ENCODE measurements at places on chromosomes 3 and 15.

DNA sequence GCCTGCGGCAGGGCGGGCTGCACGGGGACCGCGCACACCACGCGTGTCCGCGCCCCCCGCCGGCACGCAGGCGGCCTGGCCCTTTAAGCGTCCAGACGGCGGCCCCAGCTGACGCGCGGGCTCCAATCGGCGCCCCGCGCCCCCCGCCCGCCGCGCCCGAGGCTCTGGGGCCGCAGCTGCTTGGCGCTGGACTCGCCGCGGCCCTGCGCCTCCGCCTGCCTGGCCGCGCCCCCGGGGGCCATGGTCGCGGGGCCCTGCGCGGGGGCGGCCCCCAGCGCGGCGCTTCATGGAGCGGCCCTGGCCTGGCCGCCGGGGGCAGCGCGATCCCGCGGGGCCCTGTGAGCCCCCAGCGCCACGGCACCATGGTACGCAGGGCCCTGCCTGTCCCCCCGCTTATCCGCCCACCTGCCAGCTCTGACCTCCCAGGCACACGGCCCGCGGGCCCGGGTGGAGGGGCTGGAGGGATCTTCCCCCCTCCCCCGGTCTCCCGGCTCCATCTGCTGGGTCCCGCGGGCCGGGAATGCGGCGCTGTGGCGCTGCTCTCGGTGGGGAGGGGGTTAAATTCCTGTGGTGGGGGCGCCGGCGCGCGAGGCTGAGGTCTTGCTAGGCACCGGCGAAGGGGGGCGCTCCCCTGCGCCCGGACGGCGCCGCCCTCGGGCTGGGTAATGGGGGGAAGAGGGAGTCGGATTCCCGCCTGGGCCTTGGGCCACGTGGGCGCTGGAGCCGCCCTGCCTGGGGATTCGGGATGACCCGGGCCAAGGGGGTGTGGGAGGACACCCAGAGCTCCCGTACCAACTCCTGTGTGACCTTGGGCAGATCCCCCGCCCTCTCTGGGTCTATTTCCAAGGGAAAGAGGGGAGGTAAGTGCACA, 1.1 kb downstream of the ZBTB47 start:
- DNase-seq = peak; percentile 87

- DNase-seq = peak; percentile 72
Observed at GRCh38 chr15:71278989-71279756, 163.9 kb downstream of the THSD4 start.

GRCh38 chr3:100635273-100635701, 25.9 kb downstream of the ADGRG7 start:
- DNase-seq = no peak

DNA sequence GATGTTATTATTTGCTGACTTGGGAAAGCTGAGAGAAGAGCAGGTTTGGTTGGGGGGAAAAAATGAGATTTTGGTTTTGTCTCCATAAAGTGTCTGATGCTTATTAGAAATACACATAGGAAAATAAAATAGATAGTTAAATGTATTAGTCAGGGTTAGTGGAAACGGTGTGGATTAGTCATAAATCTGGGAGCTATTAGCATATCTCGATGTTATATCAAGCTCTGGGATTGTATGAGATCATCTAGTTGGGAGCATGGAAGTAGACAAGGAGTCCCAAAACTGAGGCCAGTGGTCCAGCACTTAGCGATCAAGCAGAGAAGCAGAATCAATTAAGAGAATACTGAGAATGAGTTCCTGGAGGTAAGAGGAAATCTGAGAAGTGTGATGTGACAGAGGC, 845.5 kb downstream of the ROBO2 start:
- no peak for DNase-seq

- DNase-seq = no peak
Observed at GRCh38 chr3:114566162-114566755, 272.4 kb downstream of the TIGIT start.

DNA sequence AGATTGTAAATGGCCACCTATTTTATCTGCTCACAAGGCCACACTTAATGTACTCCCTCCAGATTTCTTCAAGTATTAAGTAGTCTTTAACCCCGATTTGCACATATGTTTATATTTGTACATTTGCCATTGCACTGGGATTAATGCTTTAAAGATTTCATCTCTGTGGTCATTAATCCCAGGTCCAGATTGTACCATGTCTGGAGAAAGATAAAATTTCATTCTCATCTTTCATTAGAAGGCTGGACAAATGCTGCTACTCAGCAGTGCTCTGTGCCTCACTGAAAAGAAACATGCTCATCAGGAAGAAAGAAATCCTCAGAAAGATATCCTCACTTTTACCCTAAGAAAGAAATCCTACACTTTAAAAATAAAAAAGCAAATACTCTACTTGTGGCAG, 62.5 kb upstream of the LRRC3B start:
- no peak for DNase-seq

- no peak for DNase-seq
Observed at GRCh38 chr3:160765211-160765610, 9.2 kb downstream of the PPM1L start.

GRCh38 chr3:98733053-98733811, 29.9 kb upstream of the ST3GAL6 start:
- DNase-seq = peak; percentile 86

DNA sequence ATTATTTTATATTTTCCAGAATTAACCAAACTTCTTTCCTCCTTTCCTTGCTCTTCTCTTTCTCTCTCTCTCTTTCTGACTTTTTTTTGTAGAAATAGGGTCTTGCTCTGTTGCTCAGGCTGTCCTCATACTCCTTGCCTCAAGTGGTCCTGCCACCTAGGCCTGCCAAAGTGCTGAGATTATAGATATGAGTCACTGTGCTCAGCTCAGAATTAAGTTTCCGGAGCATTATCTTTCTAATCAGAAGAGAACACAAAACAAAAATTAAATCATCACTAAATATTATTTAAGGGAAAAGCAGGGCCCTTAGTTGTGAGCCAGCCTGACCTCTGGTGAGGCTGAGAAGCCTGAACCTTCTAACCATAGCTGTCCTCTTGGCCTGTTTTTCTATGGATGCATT, 168.2 kb downstream of the SOX2 start:
- DNase-seq = peak; percentile 5

GRCh38 chr3:30233913-30234646, 372.3 kb upstream of the TGFBR2 start:
- DNase-seq = peak; percentile 43

GRCh38 chr3:29614954-29615353, 334.1 kb downstream of the RBMS3 start:
- DNase-seq = peak; percentile 12

DNA sequence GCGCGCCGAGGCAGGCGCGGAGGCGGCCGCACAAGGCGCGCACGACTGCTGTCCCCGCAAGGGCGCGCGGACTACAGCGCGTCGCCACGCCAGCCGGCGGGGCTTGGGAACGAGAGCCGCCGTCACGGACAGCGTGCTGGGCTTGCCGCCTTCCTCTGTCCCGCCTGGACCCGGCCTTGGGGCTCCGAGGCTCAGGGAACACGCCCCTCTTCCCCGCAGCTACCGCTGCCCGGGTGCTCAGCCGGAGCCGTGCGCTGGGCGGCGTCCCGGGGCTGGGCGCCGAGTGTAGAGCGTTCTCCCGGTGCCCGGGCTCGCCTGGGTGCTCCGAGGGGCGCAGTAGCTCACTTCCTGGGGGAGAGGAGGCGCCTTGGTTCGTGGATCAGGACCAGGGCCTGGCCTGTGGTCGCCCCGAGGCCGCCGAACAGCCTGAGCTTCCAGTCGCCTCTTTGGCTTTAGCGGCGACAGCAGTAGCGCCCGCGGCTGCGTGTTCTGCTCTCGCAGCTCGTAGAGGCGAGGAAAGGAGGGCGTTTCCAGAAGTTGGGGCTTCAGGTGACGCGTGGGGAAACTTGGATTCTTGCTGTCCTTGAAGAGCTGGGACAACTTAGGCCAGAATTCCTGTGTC, 226.7 kb upstream of the C2CD4B start:
- peak; percentile 75 for DNase-seq

DNA sequence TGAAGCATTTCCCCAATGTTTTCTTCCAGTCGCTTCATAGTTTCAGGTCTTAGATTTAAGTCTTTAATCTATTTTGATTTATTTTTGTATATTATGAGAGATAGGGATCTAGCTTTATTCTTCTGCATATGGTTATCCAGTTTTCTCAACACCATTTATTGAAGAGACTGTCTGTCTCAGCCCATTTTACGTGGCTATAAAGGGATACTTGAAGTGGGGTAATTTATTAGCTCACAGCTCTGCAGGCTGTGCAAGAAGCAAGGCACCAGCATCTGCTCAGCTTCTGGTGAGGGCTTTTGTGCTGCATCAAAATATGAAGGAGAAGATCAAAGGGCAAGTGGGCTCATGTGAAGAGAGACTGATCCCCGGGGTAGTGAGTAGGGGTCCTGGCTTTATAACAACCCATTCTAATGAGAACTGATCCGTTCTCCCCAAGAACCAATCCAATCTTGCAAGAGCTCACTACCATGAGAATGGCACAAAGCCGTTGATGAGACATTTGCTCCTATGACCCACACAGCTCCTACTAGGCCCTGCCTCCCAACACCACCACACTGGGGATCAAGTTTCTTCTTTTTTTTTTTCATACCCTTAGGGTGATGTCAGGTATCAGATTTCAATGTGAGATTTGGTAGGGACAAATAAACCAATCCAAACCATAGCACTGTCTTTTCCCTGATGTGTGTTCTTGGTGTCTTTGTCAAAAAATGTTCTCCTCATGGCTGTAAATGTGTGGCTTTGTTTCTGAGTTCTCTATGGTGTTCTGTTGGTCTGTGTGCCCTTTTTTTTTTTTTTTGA, 63.2 kb downstream of the IQGAP1 start:
- no peak for DNase-seq

DNA sequence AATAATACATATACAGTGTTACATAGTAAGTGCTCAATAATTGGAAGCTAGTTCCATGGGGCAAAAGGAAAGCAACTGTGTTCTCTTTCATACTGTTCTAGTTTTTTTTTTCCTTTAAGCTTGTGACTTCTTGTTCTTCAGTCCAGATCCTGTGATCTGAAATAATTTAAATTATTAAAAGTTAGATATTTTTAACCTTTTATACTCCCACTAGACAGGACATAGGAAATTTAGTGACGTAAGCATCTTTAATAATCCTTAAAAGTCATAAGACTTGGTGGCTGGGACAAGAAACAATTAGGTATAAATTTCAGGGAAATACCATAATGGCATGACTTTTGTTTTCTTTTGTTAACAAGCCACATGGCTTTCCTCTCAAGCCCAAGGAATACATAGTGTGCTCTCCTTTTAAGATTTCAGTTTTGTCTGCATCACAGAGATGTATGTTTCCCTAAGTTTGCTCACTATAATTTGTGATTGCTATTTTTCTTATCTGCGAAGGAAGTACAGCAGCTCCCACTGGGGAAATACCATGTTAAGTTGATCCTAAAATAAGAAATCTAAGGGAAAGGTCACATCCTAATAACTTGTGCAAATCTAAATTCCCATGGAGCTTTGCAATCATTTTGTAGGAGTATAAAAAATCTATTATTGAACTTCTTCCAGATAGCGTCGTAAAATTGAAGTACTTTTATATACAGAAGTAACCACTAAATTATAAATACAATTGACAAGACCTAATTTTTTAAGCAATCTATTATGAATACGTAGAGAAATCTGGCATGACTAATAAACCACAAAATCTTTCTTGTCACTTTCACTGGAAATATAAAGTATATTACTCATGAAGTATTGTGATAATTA, 30.1 kb downstream of the PPARG start:
- DNase-seq = no peak

DNA sequence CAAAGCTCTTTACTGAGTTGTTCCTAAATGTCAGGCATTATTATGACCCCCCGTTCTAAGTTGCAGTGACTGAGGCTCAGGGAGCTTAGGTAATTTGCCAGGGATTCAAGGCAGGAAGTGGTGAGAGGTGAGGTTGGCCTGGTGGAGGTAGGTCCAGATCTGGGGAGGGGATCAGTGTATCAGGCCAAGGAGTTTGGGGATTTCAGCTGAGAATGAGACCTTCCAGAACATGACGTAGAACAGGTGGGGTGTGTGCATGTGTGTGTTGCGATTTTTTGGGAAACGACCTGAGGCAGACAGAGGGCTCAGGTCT, 41.1 kb upstream of the MRPS22 start:
- DNase-seq = no peak

- peak; percentile 81 for DNase-seq
Observed at GRCh38 chr3:48851407-48851806, 3.7 kb upstream of the PRKAR2A start.

GRCh38 chr15:58521293-58521991, 89.7 kb downstream of the LIPC start:
- peak; percentile 39 for DNase-seq

DNA sequence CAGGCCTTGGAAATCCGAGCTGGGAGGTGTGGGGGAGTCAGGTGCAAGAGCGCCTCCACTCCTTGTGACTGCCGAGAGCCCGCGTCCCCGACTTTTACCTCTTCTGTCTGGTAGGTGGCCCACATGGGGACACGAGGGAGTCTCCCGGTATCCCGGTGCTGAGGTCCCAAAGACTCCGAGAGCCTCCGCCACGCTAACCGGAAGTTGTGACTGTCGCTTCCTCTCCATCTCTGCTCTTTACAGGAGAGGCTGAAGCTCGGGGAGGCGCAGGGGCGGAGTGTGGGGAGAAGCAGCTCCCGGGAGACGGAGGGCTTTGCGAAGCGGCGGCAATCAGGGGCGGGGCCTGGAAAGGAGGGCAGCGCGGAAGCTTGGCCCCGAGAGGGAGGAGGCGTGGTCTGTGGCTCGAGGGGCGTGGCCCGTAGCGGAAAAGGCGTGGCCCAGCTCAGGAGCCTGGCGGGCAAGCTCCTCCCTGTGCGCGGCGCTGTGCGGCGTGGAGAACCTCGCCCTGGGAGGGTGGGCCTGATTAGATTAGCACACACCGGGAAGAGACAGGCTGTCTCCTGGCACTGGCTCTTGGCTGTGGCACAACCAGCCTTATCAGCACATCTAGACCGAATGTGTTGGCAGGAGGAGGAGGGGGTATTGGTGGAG, 143.9 kb downstream of the GABRB3 start:
- DNase-seq = peak; percentile 74

GRCh38 chr3:67349551-67350174, 304.7 kb downstream of the SUCLG2 start:
- no peak for DNase-seq

DNA sequence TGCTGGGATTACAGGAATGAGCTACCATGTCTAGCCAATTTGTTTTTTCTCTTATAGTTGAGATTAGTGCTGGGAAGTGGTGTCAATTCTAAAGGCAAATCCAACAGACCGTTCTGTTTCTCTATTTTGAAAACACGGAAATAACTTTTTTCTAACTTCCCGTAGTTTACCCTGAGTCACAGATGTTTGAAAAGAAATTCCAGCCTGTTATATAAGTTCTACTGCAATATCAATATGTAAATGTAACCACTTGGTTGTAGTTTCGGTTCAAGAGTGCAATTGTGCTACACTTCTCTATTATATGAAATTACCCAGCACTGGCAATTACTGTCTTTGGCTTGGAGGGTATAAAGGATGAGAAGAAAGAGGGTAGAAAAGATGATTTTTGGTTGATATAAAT, 22.3 kb upstream of the GNB4 start:
- DNase-seq = no peak

DNA sequence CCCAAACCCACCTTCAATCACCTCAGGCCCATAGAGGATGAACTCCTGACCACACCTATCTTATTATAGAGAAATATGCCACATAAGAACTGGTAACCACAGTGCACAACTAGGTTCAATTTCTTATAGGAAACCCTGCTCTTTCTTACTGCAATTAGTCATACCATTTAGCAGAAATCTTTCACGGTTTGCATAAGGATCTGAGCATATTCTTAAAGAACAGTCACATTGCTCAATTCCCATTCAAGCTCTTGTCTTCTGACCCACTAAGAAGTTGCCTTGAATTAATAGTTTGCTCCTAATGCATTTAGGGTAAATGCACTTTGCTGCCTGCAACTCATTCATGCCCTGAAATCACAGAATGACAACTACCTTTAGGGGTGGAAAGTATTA, 9.2 kb downstream of the ERC2 start:
- DNase-seq = peak; percentile 9

- DNase-seq = no peak
Observed at GRCh38 chr3:188562144-188562543, 408.2 kb downstream of the LPP start.
